ENCODE measurements at places on chromosomes 12 and 14. TPM values are rescaled to one million over a fixed set of nuclear protein-coding genes. Genes with fewer than 3 reads are reported as not detected.

DNA sequence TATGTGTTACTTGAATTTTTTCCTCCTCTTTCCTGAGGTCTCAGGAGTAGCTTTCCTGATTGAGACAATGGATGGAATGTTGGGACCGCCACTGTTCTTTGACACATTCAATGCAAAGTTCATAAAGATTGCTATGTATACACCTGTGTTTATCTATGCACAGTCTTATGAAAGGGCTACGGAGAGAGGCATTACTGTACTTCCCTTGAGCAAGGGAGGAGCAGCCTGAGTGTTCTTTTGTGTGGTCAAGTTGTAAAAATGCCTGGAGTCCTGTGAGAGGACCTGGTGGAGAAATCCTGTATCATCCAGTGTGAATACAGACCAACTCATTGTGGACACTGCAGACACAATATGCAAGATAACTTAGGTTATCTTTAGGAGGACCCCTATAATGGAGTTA is 1.2 kb downstream of the SRGAP1 start:
- H3K4me3 ChIP-seq = no peak overlapping the region
- no peaks in the 10 kb centered on the region for H3K36me3 ChIP-seq
- no peak overlapping the region for H3K27ac ChIP-seq
- peaks cover 13% of the 10 kb centered on the region for H3K4me1 ChIP-seq

GRCh38 chr12:104793285-104793684 is 164.8 kb downstream of the SLC41A2 start:
- peaks cover 16% of the 10 kb centered on the region for H3K27me3 ChIP-seq
- no peak for DNase-seq
- H3K4me1 ChIP-seq = no peaks in the 10 kb centered on the region
- no peaks in the 10 kb centered on the region for H3K36me3 ChIP-seq
- no peak overlapping the region for H3K4me3 ChIP-seq

DNA sequence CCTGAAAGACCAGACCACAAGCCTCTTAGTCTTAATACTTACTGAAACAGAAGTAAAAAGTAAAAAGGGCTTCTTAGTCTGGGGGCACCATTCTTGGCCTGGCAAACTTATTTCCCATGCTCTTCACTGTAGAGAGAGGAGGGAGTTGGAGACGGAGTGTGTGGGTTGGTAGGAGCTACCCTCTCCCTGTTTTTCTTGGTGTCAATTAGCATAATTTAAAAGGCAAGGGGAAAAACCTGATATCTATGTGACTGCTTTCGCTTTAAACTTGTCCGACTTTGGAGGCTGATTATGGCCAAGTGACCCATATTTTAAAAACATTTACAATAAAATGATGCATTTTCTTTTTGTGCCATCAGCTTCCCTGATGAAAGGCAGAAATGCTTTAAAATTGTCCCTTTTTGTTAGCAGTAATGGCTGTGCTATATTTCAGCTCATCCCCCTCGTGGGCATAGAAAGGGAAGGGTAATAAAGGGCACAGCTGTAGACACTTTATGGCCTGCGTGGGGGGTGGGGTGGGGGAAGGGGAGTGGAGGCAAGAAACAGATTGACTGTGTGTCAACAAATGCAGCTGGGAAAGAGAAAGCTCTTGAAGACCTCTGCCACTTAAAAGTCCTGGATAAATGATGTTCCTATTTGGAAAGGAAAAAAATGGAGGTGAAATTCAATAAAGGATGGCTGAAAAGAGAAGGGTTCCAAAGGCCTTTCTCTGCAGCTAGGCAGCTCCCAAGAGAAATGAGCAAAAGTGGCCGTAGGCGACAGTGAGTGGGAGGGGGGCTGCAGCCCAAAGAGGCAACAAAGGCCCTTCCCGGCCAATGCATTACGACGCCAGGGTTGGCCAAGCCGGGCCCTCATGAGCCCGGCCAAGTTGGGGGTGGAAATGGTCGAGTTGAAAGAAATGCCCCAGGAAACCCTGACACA is 57.5 kb upstream of the TMEM263 start:
- DNase-seq = no peak
- H3K36me3 ChIP-seq = no peaks in the 10 kb centered on the region

- no peaks in the 10 kb centered on the region for H3K4me1 ChIP-seq
- H3K27ac ChIP-seq = no peak overlapping the region
- no peak overlapping the region for H3K4me3 ChIP-seq
- H3K27me3 ChIP-seq = peaks cover 6% of the 10 kb centered on the region
- no peak for DNase-seq
These were observed 266.3 kb downstream of the APAF1 start for GRCh38 chr12:98911396-98911795.

DNA sequence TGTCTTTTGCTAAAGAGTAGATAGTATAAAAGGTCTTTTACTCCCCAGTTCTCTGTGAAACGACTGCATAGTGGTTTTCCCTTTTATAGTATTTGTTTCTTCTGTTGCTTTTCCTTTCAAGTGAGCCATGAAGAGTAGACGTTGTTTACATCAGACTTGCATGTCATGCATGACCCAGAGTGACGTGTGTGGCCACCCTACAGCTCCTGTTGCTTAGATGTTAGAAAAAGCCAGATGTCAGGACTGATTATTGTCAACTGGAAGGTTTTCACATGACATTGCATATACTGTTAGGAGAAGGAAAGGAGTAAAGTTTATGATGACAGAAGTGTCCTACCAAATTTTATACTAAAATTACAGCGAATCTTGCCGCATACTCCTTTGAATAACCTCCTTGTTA is 1.3 kb upstream of the RD3L start:
- H3K4me1 ChIP-seq = no peaks in the 10 kb centered on the region
- no peaks in the 10 kb centered on the region for H3K36me3 ChIP-seq
- peaks cover 63% of the 10 kb centered on the region for H3K27me3 ChIP-seq
- DNase-seq = no peak
- no peak overlapping the region for H3K4me3 ChIP-seq

DNA sequence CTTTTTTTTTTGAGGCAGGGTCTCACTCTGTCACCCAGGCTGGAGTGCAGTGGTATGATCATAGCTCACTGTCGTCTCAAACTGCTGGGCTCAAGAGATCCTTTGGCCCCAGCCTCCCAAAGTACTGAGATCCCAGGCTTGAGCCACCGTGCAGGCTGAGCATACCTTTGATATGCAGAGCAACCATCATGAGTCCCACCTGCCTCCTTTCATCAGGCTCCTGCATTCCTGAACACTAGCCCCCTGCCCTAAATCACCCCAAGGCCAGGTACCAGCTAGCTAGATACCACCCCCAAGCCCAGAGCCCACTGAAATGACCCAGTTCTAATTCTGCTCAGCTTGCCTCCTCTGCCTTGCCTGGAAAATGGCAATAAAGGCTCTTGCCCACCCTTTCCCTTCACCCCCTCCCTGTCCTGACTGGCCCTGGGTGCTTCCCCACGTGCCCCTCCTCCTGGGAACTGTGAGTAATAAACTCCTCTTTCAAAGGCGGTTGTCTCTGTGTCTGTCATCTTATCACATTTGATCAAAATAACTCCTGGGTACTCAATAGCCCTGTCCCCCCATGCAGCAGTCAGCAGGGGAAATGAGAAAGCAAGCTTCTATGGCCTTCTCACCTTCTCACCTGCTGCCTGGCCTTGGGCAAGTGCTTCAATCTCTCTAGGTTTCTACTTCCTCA is 6.4 kb upstream of the BRF1 start:
- no peak overlapping the region for H3K4me3 ChIP-seq
- no peak overlapping the region for H3K27ac ChIP-seq

GRCh38 chr14:73887694-73888459 is 1.2 kb downstream of the ZNF410 start:
- H3K4me3 ChIP-seq = peak overlapping the region; percentile 98
- peak overlapping the region; percentile 97 for H3K27ac ChIP-seq
- no peaks in the 10 kb centered on the region for H3K27me3 ChIP-seq
- peaks cover 49% of the 10 kb centered on the region for H3K4me1 ChIP-seq
- H3K36me3 ChIP-seq = peaks cover 13% of the 10 kb centered on the region

- H3K27me3 ChIP-seq = no peaks in the 10 kb centered on the region
- H3K27ac ChIP-seq = no peak overlapping the region
- no peak overlapping the region for H3K4me3 ChIP-seq
- DNase-seq = no peak
- H3K4me1 ChIP-seq = no peaks in the 10 kb centered on the region
- no peaks in the 10 kb centered on the region for H3K36me3 ChIP-seq
These were observed 316.3 kb downstream of the NUAK1 start for GRCh38 chr12:105822131-105823105.

TMEM30B gene
- 0.70 TPM for total RNA-seq

OR10G3 gene
- not detected for total RNA-seq

FIGNL2 gene
- 0.73 TPM for total RNA-seq

DPF3 gene
- total RNA-seq = 12.2 TPM

KRT83 gene
- total RNA-seq = not detected

PLEKHD1 gene
- total RNA-seq = 0.12 TPM

RBP5 gene
- 0.91 TPM for total RNA-seq

TMEM179 gene
- not detected for total RNA-seq

MYH7 gene
- 0.16 TPM for total RNA-seq
